Stimulated activated CD4-positive, alpha-beta T cell treated with anti-CD3 and anti-CD28 coated beads, Interleukin-1b, Interleukin-23, amount 100 ng/mL, for 4 hours (primary cell): ENCODE measurements at places on chromosomes 5 and 9.

- DNase-seq, result no peak
Observed at GRCh38 chr9:113844466-113844865, 31.6 kb upstream of the ZNF618 start.

DNA sequence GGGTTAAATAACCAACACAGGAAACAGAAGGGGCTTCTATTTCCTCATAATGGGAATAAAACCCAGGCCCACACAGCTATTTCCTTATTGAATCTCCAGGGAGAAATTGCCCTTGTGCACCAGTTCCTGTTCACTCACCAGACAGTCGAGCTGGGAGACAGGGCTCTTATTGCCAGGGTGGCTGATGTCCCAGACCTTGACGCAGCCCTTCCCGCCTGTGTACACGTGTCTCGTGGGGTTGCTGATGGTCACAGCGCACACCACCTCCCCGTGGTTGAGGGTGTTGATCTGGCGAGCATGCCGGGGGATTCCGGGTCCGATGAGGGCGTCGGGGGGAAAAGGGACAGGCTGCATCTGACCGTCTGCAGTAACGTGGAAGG lies 96.5 kb downstream of the TLE1 start:
- no peak for DNase-seq

- DNase-seq, result no peak
Observed at GRCh38 chr9:123470121-123470782, 114.3 kb downstream of the CRB2 start.

- DNase-seq, result no peak
Observed at GRCh38 chr9:21289848-21290247, 15.3 kb downstream of the IFNA5 start.

- no peak for DNase-seq
Observed at GRCh38 chr9:104866191-104866590, 61.8 kb downstream of the ABCA1 start.

GRCh38 chr9:87167582-87167981 lies 220.3 kb upstream of the GAS1 start:
- no peak for DNase-seq

DNA sequence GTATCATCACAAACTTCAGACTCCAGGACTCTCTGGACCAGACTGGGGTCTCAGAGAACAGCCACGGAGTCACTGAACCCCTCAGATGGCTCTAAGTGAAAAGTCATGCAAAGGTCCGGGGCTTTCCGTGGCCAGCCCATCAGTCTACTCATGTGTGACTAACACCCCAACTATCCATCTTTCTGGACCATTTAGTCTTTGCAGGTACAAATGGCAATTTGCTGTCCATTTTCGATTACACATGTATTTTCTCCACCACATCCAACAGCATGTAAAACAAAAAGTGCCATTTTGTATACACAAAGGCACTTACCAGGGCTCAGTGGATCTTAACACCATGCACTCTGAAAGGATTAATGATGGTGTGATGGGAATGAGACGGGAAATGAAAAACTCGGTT lies 387.7 kb downstream of the BNC2 start:
- no peak for DNase-seq

- DNase-seq, result no peak
Observed at GRCh38 chr9:18260521-18260920, 213.4 kb upstream of the ADAMTSL1 start.

DNA sequence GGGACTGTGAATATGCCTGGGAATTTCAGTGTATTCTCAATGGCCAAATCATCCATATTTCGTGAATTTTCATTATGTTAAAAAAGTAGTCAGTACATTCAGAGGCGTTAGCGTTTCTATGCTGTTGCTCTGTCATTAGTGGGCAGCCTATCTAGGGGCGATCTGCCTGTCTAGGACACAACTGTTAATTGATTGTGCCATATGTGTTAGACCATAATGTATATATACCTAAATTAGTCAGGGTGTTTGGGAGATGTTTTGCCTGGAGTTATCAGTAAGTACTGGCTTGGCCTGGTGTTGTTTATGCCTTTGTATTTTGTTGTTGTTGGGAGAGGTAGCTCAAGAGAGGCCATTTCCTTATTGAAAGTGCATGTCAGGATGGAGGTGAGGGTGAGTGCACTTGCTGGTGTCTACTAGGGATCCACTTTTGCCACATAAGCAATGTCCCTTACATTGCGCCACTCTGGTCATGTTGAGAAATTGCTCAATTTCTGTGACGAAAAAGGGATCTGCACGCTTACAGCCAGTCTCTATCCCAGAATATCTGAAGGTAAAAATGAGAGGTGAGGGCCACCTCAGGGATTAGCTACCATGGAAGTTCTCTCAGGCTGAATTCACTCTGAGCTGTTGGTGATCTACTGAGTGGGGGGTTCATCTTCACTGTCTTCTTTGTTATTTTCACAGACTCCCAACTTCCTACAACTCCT lies 123.3 kb downstream of the ST8SIA4 start:
- DNase-seq, result no peak

DNA sequence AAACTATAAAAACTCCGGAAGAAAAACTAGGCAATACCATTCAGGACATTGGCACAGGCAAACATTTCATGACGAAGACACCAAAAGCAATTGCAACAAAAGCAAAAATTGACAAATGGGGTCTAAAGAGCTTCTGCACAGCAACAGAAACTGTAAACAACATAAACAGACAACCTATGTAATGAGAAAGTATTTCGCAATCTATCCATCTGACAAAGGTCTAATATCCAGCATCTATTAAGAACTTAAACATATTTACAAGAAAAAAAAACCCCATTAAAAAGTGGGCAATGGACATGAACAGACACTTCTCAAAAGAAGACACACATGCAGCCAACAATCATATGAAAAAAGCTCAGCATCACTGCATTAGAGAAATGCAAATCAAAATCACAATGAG lies 498.6 kb downstream of the HINT1 start:
- no peak for DNase-seq

- no peak for DNase-seq
Observed at GRCh38 chr9:132078699-132079356, 839 bp downstream of the MED27 start.

DNA sequence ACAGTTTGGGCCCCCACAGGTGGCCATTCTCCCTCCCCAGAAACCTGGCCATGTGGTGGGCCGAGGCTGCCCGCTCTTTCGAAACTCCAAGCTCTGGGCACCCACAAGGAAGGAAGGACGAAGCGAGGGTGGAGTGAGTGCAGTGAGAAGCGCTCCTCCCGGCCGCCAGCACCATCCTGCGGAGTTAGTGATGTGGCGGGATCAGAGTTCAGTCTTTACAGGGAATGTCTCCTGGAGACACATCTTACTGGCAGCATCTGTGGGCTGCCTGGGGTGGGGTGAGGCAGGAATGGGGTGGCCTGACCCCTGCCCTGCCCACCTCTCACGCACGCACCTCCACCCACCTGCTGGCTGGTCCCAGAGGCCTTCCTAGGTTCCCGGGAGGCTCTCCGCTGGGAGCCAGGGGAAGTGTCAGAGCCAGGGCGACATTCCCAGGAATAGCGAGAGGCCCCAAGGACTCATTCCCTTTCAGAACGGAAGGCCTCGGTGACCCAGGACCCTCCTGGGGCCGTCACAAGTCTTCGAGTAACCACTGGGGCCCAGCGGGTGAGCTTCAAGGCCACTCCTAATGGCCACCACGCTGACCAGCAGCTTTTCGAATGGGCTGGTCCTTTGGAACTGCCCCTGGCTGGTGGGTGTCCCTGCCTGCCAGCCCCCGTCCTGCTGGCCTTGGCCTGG lies 5.5 kb upstream of the RNU6ATAC start:
- DNase-seq, result no peak

DNA sequence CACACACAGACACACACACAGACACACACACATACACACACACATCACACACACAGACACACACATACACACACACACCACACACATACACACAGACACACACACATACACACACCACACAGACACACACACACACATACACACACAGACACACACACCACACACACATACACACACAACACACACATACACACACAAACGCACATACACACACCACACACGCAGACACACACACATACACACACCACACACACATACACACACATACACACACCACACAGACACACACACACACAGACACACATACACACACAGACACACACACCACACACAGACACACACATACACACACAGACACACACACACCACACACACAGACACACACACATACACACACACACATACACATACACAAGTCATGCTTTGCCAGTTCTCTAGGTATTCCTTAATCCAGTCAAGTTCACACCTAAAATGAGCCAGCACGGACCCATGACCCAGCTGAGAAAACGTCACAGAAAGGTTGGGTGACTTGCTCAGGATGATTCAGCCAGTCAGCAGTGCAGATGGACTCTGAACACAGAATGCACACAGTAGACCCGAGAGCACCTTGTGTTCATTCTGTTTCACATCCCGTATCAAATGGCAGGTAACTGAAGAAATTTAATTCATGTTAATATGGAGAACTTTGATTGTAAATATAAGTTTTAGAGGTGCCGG lies 746.4 kb downstream of the MTRR start:
- DNase-seq, result no peak

- DNase-seq, result no peak
Observed at GRCh38 chr5:168472329-168472728, 13.9 kb upstream of the RARS1 start.

- no peak for DNase-seq
Observed at GRCh38 chr9:120928015-120928482, 1.5 kb upstream of the TRAF1 start.

DNA sequence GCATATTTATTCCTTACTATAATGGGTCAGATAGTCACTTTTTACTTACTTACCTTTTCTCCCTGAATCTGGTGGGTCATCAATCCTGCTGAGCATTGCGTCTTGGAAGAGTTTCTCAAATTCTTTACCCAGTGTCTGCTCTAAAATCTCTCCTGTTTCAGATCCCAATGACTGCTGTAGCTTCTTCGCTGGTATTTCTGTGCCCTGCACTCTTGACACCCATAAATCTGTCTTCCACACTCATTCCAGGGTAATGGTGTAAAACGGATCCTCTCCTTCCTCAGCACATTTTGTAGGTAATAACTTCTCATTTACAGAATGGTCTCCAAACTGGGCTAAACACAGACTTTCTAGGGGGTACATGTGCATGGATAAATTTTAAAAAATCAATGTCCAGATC lies 407.4 kb downstream of the DMAC1 start:
- no peak for DNase-seq

- DNase-seq, result no peak
Observed at GRCh38 chr9:79705704-79706103, 133.9 kb downstream of the TLE4 start.

GRCh38 chr9:112051812-112052211 lies 123.3 kb downstream of the SUSD1 start:
- DNase-seq, result no peak

DNA sequence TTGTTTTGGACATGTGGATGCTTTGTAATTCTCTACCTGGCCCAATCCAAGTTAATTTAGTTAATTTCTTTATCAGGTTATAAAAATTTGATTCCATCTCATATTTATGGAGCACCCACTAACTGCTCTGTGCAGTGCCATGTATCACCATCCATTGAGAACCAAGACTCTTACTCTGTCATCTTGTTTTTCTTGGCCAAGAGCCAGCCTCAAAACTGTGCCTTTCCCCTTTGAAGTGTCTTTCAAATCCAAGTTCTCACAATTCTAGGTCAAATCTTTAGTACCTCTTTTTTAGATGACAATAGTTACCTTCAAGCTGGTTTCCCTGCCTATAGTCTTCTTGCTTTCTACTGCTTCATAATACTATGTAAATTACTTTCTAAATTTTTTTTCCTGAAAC lies 3.2 kb downstream of the COMMD10 start:
- no peak for DNase-seq

- DNase-seq, result no peak
Observed at GRCh38 chr5:156451505-156451904, 124.5 kb downstream of the SGCD start.

GRCh38 chr9:4320021-4320420 lies 20.2 kb upstream of the GLIS3 start:
- DNase-seq, result no peak

DNA sequence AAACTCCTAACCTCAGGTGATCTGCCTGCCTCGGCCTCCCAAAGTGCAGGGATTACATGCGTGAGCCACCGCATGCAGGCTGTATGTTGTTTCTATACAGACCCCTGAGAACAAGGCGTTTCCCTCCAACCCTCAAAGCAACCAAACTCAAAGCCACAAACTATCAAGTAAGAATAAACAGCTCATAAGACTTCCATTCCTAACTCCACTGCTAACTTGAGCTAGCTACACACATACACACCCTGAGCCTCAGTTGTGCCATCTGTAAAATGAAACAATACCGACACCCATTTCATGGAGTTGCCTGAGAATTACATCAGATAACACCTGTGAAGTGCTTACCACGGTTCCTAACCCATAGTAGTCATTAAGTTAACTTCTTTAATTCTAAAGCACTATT lies 70.8 kb downstream of the SERINC5 start:
- DNase-seq, result no peak

DNA sequence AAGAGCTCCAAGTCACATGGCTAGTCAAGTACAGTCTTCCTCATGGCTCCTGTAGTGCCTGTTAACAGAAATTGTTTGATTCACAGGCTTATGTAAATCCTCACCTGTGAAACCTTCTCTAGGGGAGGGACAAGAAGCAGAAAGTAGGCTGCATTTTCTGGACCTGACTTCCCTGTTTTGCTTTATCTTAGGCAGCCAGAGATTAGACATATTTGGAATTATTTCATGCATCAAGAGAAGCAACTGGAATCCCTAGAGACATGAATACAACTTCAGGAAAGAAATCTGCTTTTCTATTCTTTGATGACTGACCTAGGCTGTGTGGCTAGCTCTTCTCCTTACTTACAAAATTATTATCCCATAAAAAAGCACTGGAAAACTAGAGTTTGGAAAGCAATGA lies 52.3 kb downstream of the CAST start:
- no peak for DNase-seq

- no peak for DNase-seq
Observed at GRCh38 chr5:68484307-68485068, 268.9 kb downstream of the PIK3R1 start.

DNA sequence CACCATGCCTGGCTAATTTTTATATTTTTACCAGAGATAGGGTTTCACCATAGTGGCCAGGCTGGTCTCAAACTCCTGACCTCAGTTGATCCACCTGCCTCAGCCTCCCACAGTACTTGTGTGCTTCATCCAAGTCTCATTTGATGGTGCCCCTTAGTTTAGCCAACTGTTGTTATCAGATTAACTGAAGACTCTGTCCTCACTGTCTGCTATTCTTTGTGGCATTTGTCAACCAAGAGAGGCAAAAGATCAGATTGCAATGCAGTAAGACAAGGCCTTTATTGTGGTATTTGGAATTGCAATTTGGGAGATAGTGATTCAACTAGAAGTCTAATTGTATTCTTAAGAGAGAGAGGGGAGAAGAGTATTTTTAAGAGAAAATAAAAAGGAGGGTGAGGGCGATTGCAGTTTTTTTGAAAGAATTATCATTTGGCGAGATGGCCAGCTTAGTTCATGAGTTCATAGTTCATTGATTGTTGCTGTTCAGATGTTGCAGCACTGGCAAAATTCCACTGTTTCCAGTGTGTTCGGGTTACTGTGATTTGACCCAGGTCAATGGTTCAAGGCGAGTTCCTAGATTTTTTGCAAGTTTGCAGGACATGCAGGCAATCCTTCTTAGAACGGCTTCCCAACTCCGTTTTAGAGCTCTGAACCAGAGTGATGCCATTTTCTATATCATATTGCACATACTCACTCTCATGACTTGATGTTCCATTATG lies 1156.9 kb downstream of the CDH9 start:
- DNase-seq, result no peak
